ENCODE measurements at places on chromosomes 3 and 15.

DNA sequence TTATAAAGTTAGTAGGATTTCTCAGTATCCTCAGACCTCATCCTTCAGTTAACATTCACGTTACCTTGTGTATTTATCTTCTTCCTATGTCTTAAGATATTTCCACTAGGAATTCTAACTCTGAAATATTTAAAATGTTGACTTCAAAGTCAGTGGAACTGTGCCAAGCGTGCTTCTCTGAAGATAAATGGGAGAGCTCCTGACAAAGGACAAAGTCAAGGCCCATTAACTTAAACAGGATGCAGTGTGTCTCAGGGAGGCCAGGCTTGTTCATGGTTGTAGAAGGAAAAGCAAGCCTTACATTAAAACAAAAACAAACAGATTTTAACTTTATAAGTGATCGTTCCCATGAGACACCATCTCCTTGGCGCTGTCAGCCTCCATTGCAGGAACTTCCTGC, 41.5 kb downstream of the ABHD17C start:
- peaks cover 2% of the 10 kb centered on the region for H3K36me3 ChIP-seq
- no peak overlapping the region for H3K27ac ChIP-seq
- H3K27me3 ChIP-seq, result no peaks in the 10 kb centered on the region

GRCh38 chr15:85582131-85583079, 202.0 kb downstream of the AKAP13 start:
- no peaks in the 10 kb centered on the region for H3K27me3 ChIP-seq
- peaks cover 81% of the 10 kb centered on the region for H3K4me1 ChIP-seq
- DNase-seq, result peak; percentile 51
- H3K4me3 ChIP-seq, result peak overlapping the region; percentile 81

GRCh38 chr3:112974178-112974517, 755 bp downstream of the CD200R1 start:
- DNase-seq, result no peak
- peak overlapping the region; percentile 79 for H3K27ac ChIP-seq
- peak overlapping the region; percentile 75 for H3K4me3 ChIP-seq
- peaks cover 80% of the 10 kb centered on the region for H3K4me1 ChIP-seq
- no peaks in the 10 kb centered on the region for H3K36me3 ChIP-seq
- no peaks in the 10 kb centered on the region for H3K27me3 ChIP-seq

- DNase-seq, result no peak
- H3K27ac ChIP-seq, result no peak overlapping the region
- no peaks in the 10 kb centered on the region for H3K36me3 ChIP-seq
These were observed 7.5 kb upstream of the ADAMTS17 start for GRCh38 chr15:100349321-100349695.

Data from activated naive CD8-positive, alpha-beta T cell treated with anti-CD3 and anti-CD28 coated beads, Interleukin-2, amount 50 U/mL, for 24 hours (primary cell).